Stimulated activated CD8-positive, alpha-beta memory T cell treated with anti-CD3 and anti-CD28 coated beads, Interleukin-15, amount 100 ng/mL, for 24 hours (primary cell): ENCODE measurements at places on chromosomes 7 and 10.

GRCh38 chr10:33772370-33773252 lies 438.1 kb upstream of the NRP1 start:
- DNase-seq = no peak

DNA sequence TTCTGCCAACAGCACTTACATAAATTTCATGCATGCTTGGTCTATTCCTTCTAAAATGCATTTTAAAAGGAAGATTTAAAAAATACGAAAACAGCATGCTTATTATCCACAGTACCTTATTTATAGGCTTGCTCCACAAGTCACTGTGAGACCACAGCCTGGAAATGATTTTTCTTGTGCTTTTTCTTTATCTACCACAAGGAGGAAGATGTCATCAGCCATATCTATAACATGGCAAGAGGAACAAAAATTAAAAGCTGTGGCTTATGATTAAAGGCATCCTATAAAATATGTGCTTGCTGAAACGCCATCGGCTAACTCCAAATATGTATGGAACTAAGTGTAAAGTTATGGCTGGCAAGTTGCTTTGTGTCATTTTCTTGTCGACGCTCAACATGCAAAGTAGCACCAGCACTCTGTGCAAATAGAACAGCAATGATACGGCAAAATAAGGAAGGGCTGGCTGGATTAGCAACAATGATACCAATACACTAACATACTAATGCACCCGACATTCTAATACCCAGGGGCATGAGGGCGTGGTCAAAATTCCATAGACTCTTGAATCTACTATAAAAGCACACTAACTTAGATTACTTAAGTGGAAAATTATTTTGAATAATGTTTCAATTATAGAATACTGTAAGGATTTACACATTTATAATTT lies 41.2 kb upstream of the AKR1E2 start:
- DNase-seq = no peak

DNA sequence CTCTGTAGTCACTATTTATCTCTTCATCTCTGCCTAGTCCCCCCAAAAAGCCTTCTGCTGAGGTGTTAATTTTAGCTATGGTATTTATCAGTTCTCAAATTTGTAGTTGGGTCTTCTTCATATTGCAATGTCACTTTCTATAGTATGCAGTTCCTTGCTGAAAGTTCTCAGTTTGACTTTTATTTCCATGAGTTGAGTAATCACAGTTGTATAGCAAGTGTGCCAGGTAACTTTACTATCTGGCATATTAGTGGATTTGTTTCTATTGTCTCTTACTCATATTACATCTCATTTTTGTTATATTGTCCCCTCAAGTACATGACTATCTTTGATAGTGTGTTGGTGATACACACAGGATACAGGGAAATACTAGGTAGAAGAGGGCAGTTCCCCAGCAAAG lies 152.8 kb downstream of the CUBN start:
- DNase-seq = no peak

- DNase-seq = no peak
Measured at GRCh38 chr10:103145860-103146466, 47.1 kb downstream of the NT5C2 start.

DNA sequence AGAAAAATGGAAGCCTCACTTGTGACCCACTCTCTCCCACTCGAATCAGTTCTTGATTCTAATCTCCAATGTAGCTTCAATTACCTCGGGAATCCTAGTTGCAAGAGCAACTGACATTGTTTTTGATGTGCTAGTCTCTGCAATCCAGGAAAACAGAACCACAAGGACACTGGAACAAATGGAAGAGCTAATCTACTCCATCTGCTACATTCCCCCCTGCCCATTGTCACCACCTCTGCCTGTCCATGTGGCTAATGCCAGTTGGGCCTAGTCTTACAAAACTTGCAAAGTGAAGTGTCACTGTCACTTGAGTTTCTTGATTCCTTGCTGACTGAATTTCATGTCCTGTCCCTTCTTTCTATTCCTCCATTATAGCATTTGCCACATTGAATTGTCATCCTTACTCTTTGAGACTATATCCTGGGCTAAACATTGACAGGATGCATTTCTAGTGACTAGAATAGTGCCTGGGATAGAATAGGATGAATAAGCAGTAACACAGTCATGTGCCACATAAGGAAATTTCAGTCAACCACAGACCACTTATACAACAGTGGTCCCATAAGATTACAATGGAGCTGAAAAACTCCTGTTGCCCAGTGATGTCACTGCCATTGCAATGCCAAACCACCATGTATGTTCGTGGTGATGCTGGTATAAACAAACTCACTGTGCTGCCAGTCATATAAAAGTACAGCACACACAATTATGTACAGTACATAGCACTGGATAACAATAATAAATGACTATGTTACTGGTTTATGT lies 13.5 kb downstream of the GCC1 start:
- DNase-seq = no peak

DNA sequence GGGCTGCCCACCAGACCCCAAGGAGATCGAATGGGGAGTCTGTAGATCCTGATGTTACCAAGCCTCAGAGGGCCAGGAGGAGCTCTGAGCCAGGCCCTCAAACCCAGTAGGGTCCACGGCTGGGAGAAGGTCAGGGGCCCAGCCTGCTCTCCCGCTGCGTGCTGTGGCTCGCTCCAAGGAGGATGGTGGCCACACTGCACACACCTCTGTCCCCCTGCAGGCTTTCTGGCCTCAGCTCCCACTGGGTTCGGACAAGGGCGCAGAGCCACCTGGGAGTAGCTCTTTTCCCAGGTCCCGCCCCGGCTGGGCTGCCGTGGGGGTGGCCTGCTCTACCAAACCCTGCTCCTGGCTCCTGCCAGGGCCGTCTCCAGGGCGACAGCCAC lies 175.8 kb downstream of the ZNF248 start:
- DNase-seq = no peak

DNA sequence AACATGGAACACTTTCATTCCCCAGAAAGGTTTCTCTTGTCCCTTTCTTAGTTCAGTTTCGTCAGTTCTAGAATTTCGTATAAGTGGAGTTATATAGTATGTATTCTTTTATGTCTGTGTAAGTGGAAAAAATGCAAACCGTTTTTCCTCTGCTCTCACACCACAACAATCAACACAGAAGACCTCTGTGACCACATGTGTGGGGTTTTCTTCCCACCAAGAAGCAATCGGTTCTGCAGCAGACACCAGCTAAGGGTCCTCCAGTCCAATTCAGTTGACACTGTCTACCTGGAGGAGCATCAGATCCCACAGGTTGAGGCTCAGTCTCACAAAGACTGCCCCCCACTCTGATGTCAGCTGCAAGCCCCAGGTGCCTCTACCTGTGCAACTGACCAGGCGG lies 6.2 kb downstream of the CDC123 start:
- no peak for DNase-seq

GRCh38 chr7:116571552-116571951 lies 46.7 kb downstream of the CAV1 start:
- DNase-seq = no peak

- no peak for DNase-seq
Measured at GRCh38 chr10:21532694-21533466, 1.2 kb upstream of the MLLT10 start.

DNA sequence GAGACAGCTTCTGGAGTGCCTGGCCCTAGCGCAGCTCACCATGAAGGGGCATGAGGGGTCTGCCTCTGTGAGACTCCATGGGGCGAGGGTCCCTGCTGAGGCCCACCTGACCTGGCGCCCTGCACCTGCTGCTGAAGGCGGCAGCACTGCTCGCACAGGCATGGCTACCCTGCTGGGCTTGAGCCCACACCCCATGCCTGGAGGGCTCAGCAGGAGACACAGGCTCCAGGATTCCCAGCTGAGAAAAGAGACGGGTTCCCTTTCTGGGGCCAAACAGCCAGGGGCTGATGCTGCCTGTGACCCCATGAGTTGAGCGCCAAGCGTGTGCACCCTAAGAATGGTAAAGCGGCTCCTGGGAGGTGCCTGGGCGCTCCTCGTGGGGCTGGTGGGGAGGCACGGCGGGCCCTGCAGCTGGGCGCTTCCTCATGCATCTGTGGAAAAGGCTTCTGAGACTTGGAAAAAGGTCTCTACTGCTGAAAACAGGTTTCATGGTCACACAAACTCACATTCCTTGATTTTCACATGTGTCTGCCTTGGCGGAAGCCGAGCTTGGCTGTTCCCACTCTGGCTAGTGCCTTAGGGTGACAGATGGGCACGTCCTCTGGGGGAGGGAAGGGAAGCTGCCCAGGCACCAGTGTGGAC lies 233.4 kb downstream of the ZMYND11 start:
- DNase-seq = no peak

DNA sequence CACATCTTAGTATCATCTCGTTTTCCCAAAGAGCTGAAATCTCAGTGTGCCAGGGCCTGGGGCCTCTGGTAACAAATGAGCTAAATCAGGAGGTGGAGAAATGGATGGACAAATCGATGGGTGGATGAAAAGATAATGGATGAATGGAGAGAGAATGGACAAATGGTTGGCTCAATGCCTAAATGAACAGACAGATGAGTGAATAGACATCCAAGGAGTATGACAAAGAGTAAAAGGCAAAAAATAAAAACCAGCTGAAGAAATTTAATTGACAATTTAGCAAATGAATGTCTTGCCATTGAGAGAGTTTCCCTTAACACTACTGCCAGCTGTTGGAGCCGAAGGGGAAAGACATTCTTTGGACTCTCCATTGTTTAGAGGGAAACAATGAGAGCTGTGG lies 8.0 kb downstream of the SYCE1 start:
- DNase-seq = no peak
